Mesendoderm (in vitro differentiated cells): ENCODE measurements at places on chromosomes 4 and X.

GRCh38 chr4:183987987-183988392 is 82.9 kb downstream of the STOX2 start:
- DNase-seq, result peak; percentile 97
- peaks cover 7% of the 10 kb centered on the region for H3K4me1 ChIP-seq
- H3K36me3 ChIP-seq, result no peaks in the 10 kb centered on the region
- H3K27me3 ChIP-seq, result no peaks in the 10 kb centered on the region
- no peak overlapping the region for H3K4me3 ChIP-seq
- no peak overlapping the region for H3K27ac ChIP-seq

DNA sequence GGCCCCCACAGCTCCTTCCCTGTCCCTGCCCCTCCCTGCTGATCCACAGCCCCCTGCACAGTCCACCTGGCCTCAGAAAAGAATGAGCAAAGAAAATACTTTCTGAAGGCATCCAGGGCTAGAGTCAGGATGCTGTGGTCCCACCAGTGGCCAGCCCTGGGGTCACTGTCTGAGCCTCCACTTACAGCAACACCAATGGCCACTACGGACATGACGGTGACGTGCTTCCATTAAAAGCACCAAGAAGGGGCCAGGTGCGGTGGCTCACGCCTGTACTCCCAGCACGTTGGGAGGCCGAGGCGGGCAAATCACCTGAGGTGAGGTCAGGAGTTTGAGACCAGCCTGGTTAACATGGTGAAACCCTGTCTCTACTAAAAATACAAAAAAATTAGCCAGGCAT is 4.0 kb downstream of the JAKMIP1 start:
- DNase-seq, result no peak
- H3K4me3 ChIP-seq, result no peak overlapping the region
- H3K36me3 ChIP-seq, result no peaks in the 10 kb centered on the region
- no peak overlapping the region for H3K27ac ChIP-seq
- H3K27me3 ChIP-seq, result no peaks in the 10 kb centered on the region

- H3K27ac ChIP-seq, result no peak overlapping the region
- H3K4me3 ChIP-seq, result no peak overlapping the region
- no peaks in the 10 kb centered on the region for H3K4me1 ChIP-seq
- no peaks in the 10 kb centered on the region for H3K36me3 ChIP-seq
- no peaks in the 10 kb centered on the region for H3K27me3 ChIP-seq
Observed at GRCh38 chr4:172243551-172243950, 430.3 kb downstream of the GALNTL6 start.

GRCh38 chr4:55609393-55609866 is 17.4 kb upstream of the PDCL2 start:
- no peak overlapping the region for H3K27ac ChIP-seq
- H3K27me3 ChIP-seq, result no peaks in the 10 kb centered on the region
- no peak overlapping the region for H3K4me3 ChIP-seq
- no peaks in the 10 kb centered on the region for H3K36me3 ChIP-seq

DNA sequence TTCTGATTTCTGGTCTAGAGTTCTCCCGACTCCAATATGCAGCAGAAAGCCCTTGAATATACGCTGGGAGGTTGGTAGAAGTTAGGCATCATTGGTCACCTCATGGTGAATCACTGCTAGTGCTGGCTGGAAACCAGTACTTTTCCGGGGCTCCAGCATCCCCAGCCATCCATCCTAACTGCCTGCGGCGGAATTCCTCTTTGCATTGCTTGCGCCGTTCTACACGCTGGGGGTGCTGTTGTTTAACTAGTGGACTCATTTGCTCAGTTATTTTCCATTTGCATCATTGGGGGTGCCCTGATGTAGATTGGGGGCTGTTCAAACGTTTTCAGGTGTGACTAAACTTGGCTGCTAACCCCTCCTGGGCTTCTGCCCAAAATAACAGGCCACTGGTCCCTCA is 23.3 kb upstream of the GPR50 start:
- H3K27ac ChIP-seq, result no peak overlapping the region
- no peaks in the 10 kb centered on the region for H3K36me3 ChIP-seq

DNA sequence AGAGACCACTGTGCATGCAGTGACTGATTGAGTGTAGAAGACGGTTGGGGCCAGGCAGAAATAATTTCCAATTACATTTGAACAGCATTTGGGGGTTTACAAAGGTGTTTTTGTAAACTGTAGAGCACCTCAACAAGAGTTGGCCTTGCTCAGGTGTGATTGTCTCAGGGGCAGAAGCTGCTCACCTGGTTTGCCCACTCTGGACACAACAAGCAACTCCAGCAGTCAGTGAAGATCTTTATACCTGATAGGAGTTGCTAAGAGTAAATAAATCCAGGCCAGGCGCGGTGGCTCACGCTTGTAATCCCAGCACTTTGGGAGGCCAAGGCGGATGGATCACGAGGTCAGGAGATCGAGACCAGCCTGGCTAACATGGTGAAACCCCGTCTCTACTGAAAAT is 221.3 kb downstream of the RAB28 start:
- no peaks in the 10 kb centered on the region for H3K36me3 ChIP-seq
- no peaks in the 10 kb centered on the region for H3K27me3 ChIP-seq
- no peaks in the 10 kb centered on the region for H3K4me1 ChIP-seq
- no peak overlapping the region for H3K4me3 ChIP-seq
- H3K27ac ChIP-seq, result no peak overlapping the region

DNA sequence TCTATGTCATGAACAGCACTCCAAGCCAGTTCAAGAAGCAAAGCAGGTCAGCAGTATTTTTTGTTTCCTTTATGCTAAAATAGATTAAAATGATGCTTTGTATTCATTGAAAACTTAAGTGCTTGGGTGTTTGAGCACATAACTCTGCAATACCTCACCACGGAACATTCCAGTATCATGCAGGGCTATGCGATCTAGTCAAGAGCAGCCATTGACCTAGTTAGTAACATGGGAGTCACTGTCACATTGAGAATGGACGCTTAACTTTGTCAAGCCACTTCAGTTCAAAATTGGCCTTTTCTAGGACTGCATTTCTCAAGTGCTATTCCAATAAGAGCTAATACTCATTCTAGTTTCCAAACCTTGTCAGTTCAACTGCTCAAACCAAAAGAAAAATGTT is 160.1 kb upstream of the FSTL5 start:
- no peaks in the 10 kb centered on the region for H3K27me3 ChIP-seq
- no peaks in the 10 kb centered on the region for H3K4me1 ChIP-seq
- no peak overlapping the region for H3K27ac ChIP-seq
- no peak for DNase-seq

GRCh38 chrX:40121618-40122017 is 23.9 kb upstream of the BCOR start:
- H3K27ac ChIP-seq, result no peak overlapping the region
- no peaks in the 10 kb centered on the region for H3K27me3 ChIP-seq

- H3K4me1 ChIP-seq, result no peaks in the 10 kb centered on the region
- no peak overlapping the region for H3K27ac ChIP-seq
- H3K4me3 ChIP-seq, result no peak overlapping the region
Observed at GRCh38 chr4:86223472-86223871, 136.4 kb downstream of the MAPK10 start.

DNA sequence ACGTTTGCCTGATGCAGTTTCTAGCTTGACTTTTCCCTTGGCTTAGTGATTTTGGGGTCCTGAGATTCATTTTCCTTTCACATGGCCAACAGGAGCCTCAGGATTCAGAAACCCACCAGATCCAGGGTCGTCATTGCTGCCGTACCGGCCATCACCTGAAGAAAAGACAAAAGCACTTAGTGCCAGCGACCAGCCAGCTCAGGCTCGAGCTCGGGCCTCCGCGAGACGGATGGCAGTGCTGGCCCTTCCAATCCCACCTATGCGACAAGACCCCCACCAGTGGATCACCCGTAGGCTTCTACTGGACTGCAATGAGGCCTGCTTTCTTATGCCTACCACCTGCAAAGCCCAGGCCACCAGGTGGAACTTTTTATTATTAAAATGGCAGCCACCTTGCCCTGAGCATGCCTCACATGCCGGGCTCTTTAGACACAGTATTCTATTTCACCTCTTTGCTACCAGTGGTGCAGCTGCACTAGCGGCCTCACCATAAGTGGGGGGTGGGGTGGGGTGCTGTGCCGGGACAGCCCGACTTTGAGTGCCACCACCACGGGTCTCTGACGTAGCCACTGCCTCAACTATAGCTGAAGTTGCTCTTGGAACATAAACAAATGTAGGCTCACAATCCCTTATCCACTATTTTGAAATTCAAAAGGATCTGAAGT is 84.3 kb downstream of the MTMR1 start:
- no peak for DNase-seq
- H3K36me3 ChIP-seq, result no peaks in the 10 kb centered on the region
- H3K4me1 ChIP-seq, result no peaks in the 10 kb centered on the region
- no peak overlapping the region for H3K4me3 ChIP-seq
- no peak overlapping the region for H3K27ac ChIP-seq

GRCh38 chrX:69844636-69845035 is 205.1 kb downstream of the AWAT2 start:
- no peaks in the 10 kb centered on the region for H3K27me3 ChIP-seq
- H3K4me3 ChIP-seq, result no peak overlapping the region
- H3K4me1 ChIP-seq, result no peaks in the 10 kb centered on the region
